ENCODE measurements at places on chromosomes 11 and 22. TPM values are rescaled to one million over a fixed set of nuclear protein-coding genes. Genes with fewer than 3 reads are reported as not detected.
A peak's percentile ranks its signal among the peaks of the same experiment; 100 is the strongest.

GRCh38 chr11:6284250-6284649 lies 24.6 kb downstream of the CCKBR start:
- peaks cover 13% of the 10 kb centered on the region for H3K4me1 ChIP-seq
- H3K27me3 ChIP-seq, result peaks cover 18% of the 10 kb centered on the region
- no peak overlapping the region for H3K4me3 ChIP-seq
- H3K27ac ChIP-seq, result no peak overlapping the region

DNA sequence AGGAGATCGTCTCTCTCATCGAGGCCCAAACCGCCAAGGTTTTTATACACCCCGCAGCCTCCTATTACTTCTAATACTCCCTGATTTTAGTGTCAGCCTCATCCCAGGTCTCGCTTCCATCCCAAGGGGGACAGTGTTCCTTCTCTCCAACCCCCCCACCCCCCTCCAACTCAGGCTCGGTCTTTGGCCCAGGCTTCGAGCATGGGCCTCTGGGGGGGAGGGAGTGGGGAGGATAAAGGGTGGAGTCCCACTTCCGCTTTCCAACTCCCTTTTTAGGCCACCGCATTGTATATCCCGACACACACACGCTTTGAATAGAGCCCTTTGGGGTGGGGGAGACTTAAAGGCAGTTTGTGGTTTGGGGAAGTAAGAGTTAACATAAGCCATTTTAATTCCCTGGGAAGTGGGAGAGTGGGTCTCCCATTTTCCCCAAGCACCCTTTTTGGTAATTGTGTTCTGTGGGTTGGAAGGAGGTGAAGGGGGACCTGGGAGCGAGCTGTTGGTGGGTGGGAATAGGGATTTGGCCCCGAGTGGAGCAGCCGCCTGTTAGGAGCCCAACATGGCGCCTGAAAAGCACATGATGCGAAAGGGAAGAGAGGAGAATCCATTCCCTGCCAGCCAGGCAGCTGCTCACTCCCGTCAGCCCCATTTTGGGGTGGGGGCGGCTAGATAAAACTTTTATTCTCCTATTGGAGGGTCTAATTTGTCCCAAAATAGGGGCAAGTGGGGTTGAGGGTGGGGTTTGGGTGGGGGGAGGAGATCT lies 844 bp downstream of the PCF11 start:
- peaks cover 7% of the 10 kb centered on the region for H3K36me3 ChIP-seq
- peak overlapping the region; percentile 91 for H3K4me3 ChIP-seq
- H3K27me3 ChIP-seq, result no peaks in the 10 kb centered on the region
- H3K4me1 ChIP-seq, result peaks cover 17% of the 10 kb centered on the region

DNA sequence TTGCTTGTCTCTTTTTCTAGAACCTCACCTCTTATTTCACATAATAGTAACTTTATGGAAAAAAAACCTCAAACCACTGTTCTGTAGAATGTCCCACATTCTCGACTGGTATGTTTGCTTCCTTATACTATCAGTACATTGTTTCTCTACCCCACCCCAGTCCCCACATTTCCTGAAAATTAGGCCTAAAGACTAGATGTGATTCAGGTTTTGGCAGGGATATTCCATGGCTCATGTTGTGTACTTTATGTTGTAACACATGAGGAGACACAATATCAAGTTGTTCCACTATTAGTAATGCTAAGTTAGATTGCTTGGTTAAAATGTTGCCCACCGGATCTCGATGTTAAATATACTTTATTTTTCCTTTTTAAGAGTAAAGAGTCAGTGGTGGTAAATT lies 34.7 kb downstream of the DDIAS start:
- H3K4me3 ChIP-seq, result no peak overlapping the region
- no peaks in the 10 kb centered on the region for H3K4me1 ChIP-seq
- no peak overlapping the region for H3K27ac ChIP-seq
- no peaks in the 10 kb centered on the region for H3K36me3 ChIP-seq
- no peak for DNase-seq

GRCh38 chr11:61754534-61755482 lies 2.4 kb downstream of the MYRF start:
- H3K4me1 ChIP-seq, result peaks cover 11% of the 10 kb centered on the region
- no peaks in the 10 kb centered on the region for H3K36me3 ChIP-seq
- peak; percentile 51 for DNase-seq
- H3K27me3 ChIP-seq, result peaks cover 33% of the 10 kb centered on the region
- H3K27ac ChIP-seq, result no peak overlapping the region

GRCh38 chr11:76787271-76787670 lies 4.1 kb downstream of the TSKU start:
- DNase-seq, result no peak
- no peak overlapping the region for H3K27ac ChIP-seq
- no peaks in the 10 kb centered on the region for H3K27me3 ChIP-seq
- H3K36me3 ChIP-seq, result no peaks in the 10 kb centered on the region
- no peak overlapping the region for H3K4me3 ChIP-seq

SELENOM gene
- total RNA-seq, result 7.4 TPM

TCN2 gene
- 66.5 TPM for total RNA-seq

PIWIL4 gene
- total RNA-seq, result 1.1 TPM
